K562 (cell line): ENCODE measurements at places on chromosomes 1 and 21. TPM values are rescaled to one million over a fixed set of nuclear protein-coding genes. Genes with fewer than 3 reads are reported as not detected.

DNA sequence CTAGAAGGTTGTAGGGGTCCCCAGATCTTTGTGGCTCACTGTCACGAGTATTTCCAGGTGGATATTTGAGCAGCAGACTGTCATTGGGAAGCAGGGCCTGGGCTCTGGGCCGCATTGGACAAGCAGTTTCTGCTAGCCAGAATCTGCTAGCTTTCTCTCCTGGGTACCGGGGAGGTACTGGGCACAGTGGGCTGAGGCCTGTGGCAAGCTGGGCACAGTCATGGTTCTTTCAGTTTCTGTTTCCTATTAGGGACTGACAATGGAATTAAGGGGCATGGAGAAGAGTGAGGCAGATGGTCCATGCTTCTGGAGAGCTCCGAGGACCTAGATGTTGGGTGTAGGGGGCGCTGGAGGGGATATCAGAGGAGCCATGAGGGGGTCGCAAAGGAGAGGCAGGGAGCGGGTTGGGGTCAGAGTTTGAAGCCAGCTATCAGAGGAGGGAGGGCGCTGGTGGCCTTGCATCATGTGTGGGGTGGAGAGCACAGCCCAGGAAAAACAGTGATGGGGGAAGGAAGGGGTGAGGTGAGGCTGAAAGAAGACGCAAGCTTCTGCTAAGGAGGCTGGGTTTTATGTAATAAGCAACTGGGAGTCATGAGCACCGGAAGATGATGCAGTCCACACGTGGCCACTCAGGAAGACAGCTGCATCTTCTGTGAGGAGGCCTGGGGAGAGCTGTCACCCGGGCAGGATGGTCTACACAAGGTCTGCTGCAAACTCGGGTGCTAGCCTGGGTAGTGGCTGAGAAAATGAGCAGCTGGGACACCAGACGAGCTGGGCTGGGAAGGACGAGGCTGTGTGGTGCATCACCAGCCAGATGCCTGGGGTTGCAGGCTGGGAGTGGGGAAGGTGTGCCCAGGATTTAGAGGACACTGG lies 72.7 kb downstream of the IER5 start:
- no peak overlapping the region for H3K27ac ChIP-seq
- DNase-seq: no peak
- H3K36me3 ChIP-seq: no peaks in the 10 kb centered on the region
- H3K27me3 ChIP-seq: no peaks in the 10 kb centered on the region
- H3K4me3 ChIP-seq: no peak overlapping the region

DNA sequence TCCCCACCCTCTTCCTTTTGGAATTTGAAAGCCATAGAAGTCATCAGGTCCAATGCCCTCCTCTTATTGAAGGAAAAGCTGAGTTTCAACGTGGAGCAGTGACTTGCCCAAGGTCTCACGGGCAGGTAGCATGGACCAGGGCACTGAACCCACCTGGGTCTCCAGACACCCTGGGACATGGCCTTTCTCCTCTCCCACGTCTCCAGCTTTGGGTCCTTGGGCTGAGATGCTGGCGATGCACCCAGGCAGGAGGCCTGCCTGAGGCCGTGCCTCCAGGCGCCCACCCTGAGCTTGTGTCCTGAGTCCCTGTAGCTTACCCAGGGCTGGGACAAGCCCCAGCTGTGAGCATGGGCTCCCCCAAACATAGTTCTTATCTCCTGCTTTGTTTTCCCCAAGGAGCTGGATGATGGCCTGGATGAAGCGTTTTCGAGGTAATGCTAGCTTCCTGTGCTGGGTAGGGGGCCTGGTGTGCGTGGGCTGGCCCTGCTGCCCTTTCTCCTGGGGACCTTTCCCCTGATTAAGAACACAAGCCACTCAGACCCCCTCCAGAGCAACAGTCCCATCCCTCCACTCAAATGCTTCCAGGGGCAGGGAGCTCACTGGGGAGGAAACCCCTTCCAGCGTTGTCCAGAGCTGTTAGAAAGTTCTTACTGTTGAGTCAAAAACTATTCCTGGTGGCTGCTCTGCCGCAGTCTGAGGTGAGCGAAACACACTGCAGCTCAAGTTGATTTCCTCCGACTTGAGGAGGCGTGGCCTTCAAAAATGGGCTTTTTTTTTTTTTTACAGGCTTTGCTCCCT lies 21.6 kb downstream of the LDLRAP1 start:
- H3K4me1 ChIP-seq: peaks cover 26% of the 10 kb centered on the region
- no peak overlapping the region for H3K27ac ChIP-seq
- H3K4me3 ChIP-seq: no peak overlapping the region

- H3K27me3 ChIP-seq: peaks cover 40% of the 10 kb centered on the region
- no peak for DNase-seq
- H3K36me3 ChIP-seq: no peaks in the 10 kb centered on the region
- no peaks in the 10 kb centered on the region for H3K4me1 ChIP-seq
Observed at GRCh38 chr1:22751124-22751531, 40.5 kb downstream of the EPHB2 start.

GABPB2 gene
- 6.1 and 7.1 TPM in 2 replicates for polyA plus RNA-seq

LCE1A gene
- not detected in 2 replicates for polyA plus RNA-seq

- H3K27me3 ChIP-seq: no peaks in the 10 kb centered on the region
- no peak for DNase-seq
- H3K4me1 ChIP-seq: no peaks in the 10 kb centered on the region
- no peaks in the 10 kb centered on the region for H3K36me3 ChIP-seq
- no peak overlapping the region for H3K4me3 ChIP-seq
- H3K27ac ChIP-seq: no peak overlapping the region
Observed at GRCh38 chr1:59833991-59834390, 19.2 kb downstream of the HOOK1 start.

APOBEC4 gene
- polyA plus RNA-seq: not detected in 2 replicates

- H3K4me1 ChIP-seq: peaks cover 16% of the 10 kb centered on the region
- no peak for DNase-seq
- H3K27ac ChIP-seq: no peak overlapping the region
- H3K4me3 ChIP-seq: no peak overlapping the region
- no peaks in the 10 kb centered on the region for H3K27me3 ChIP-seq
- H3K36me3 ChIP-seq: peaks cover 46% of the 10 kb centered on the region; the same call in 2 of the 3 replicates
Observed at GRCh38 chr1:32100359-32100758, 7.5 kb upstream of the KPNA6 start.

DNA sequence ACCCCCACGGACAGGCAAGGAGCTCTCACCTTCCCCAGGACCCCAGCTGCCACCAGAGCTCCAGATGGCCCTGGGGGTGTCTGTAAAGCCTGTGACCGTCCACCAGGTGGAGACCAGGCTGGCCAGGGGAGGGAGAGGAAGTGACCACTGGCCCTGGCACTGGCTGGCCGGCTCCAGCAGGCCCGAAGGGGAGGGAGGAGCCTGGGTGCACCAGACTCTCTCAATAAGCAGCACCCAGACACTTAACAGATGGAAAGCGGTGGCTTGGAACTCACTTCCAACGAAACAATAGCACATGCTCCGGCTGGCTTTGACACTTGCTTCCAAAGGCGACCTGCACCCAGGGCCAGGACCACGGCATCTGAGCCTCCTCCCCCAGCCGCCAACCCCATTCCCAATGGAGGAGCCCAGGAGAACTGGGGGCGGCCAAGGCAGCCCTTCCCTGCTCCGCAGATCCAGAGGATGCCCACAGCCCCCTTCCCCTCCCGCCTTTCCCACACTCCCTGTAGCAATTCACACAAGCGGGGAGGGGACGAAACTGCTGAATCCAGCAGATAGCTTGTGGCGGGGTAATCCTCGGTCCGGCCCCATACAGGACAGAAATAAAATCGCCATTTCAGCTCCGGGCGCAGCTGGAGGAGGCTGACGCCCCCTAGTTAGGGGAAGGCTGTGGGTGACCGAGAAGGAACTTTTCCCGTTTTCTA lies 742 bp upstream of the PDE9A start:
- DNase-seq: peak; percentile 60
- no peaks in the 10 kb centered on the region for H3K36me3 ChIP-seq
- no peak overlapping the region for H3K4me3 ChIP-seq
- peaks cover 14% of the 10 kb centered on the region for H3K4me1 ChIP-seq

- no peak overlapping the region for H3K27ac ChIP-seq
- no peaks in the 10 kb centered on the region for H3K36me3 ChIP-seq
- no peaks in the 10 kb centered on the region for H3K27me3 ChIP-seq
- DNase-seq: no peak
- H3K4me3 ChIP-seq: no peak overlapping the region
Observed at GRCh38 chr1:217674028-217674729, 43.0 kb downstream of the SPATA17 start.

- no peak for DNase-seq
- no peaks in the 10 kb centered on the region for H3K4me1 ChIP-seq
- H3K4me3 ChIP-seq: no peak overlapping the region
Observed at GRCh38 chr1:30635391-30635975, 87.9 kb downstream of the MATN1 start.

SYT14 gene
- polyA plus RNA-seq: 0.01 TPM in 1 of 2 replicates, not detected in the other

- no peak overlapping the region for H3K4me3 ChIP-seq
- no peaks in the 10 kb centered on the region for H3K27me3 ChIP-seq
- H3K36me3 ChIP-seq: peaks cover 66% of the 10 kb centered on the region
- H3K4me1 ChIP-seq: peaks cover 6% of the 10 kb centered on the region
- H3K27ac ChIP-seq: no peak overlapping the region
Observed at GRCh38 chr1:100457683-100458082, 80.3 kb upstream of the GPR88 start.

RCC1 gene
- 142 TPM in 2 replicates for polyA plus RNA-seq

DNA sequence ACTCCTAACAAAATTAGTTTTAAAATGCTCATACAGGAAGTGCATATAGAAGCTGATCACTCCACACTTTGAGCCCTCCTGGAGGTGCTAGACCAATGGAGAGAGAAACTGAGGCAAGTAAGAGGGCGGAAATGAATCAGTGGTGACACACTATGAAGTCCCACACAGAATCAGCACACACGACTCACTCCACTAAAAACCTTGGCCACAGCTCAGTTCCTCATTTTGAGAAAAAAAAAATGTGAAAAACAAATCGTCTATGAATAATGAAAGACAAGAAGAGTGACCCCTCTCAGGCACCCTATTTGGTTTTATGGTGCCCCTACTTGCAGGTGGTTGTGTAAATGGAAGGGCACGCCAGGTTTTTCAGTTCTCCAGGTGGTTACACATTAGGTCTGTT lies 675.1 kb upstream of the BRINP3 start:
- no peaks in the 10 kb centered on the region for H3K27me3 ChIP-seq
- H3K36me3 ChIP-seq: no peaks in the 10 kb centered on the region

RHOU gene
- polyA plus RNA-seq: not detected in 2 replicates

MRPL20 gene
- polyA plus RNA-seq: 420 and 491 TPM in 2 replicates

GON4L gene
- polyA plus RNA-seq: 32.1 and 33.0 TPM in 2 replicates

DNA sequence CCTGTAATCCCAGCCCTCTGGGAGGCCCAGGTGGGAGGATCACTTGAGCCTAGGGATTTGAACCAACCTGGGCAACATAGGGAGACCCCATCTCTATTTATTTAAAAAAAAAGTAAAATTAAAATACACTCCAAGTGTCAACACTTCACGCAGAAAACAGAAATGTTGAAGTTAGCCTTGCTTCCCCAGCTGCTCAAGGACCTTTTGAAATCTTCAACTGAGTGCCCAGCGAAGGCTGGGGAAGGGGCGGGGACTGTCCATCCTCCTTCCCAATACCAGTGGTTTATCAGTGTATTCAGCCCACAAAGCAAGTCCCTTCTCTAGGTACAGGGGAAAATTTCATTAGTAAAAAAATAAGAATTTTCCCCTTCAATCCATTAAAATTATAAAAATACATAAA lies 2.2 kb upstream of the DNAJC28 start:
- H3K36me3 ChIP-seq: no peaks in the 10 kb centered on the region
- DNase-seq: no peak
- H3K27me3 ChIP-seq: no peaks in the 10 kb centered on the region
- no peaks in the 10 kb centered on the region; the same call in 2 of the 3 replicates for H3K4me1 ChIP-seq

DNA sequence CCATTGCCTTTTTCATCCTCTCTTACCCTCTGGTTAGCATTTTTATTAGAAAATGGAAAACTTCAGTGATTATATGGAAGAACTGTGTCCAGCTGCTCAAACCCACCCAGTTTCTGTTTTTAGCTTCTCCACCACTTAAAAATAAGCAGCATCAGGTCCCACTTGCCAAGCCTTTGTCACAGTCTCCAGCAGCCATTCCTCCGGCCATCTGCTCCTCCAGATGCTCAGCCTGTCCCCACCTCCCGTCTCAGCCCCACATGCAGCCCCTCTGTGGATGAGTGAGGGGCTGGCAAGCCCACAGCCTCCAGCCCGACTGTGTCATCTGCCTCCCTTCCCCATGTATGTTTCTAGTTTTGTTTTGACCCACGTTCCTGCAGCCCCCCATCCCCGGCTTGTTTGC lies 289.7 kb downstream of the HHAT start:
- H3K27me3 ChIP-seq: peaks cover 25% of the 10 kb centered on the region
- H3K4me3 ChIP-seq: no peak overlapping the region
- no peaks in the 10 kb centered on the region for H3K4me1 ChIP-seq
- H3K27ac ChIP-seq: no peak overlapping the region

DNA sequence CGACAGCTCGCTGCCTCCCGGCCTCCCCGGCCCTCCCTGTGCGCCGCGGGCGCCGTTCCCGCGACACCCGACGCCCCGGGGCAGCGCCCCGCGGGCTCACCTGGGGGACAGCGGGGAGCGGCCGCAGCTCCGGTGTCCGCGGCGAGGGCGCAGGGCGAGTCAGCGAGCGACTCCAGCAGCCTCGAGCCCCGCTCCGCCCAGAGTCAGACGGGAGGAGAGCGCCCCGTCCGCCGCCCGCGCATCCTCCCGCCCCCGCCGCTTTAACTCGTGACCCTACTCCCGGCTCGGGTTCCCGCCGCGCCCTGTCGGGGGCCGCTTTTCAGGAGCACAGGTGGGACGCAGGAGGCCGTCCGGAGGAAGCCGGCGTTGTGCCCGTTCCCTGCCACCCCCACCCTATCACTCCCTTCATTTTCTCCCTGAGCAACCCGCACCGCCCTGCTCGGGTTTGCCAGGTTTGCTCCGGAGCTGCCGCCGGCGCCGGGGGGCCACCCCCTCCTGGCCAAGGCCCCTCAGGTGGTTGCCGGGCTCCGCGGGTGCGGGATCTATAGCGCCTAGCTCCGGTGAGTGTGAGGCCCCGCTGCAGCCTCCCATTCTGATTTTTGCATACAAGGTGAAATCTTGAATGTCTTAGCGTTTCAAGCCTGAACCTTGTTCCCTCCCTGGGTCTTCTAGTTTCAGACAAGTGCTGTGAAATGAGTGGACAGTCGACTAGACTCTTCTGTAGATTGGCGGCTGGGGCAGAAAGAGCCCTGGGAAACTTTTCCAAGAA lies at the start of gene MCOLN3:
TSS of gene MCOLN3 (minus strand) at position 205 of the 769 bp plus-strand sequence. CDS start 3,140 bp downstream, outside the sequence.
- peak; percentile 22 for DNase-seq
- H3K27ac ChIP-seq: no peak within 1 kb of the TSS
- peak within 1 kb of the TSS; percentile 15; the same call in 1 of the 2 replicates for H3K4me3 ChIP-seq
- no peaks in the 10 kb centered on the region for H3K36me3 ChIP-seq

DNA sequence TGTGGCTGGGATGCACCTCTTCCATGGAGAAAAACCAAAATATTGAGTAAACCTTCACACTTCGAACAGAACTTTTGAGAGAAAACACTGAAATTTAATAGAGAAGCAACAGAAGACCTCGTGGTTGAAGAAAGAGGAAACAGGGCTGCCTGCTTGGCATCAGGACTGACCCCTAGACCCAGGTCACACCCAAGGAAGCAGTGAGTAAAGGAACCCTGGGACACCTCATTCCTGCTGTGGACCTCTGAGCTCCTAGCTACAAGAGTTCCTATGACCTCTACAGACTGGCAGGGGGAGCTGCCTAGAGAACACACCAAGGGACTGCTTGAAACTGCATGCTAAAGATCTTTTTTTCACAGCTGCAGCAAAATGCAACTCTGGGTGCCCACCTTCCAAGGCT lies 67.8 kb downstream of the FASLG start:
- no peak for DNase-seq
- no peak overlapping the region for H3K4me3 ChIP-seq
- no peaks in the 10 kb centered on the region for H3K36me3 ChIP-seq
- no peak overlapping the region for H3K27ac ChIP-seq
- H3K27me3 ChIP-seq: no peaks in the 10 kb centered on the region

- 0 out of 3 replicates have a peak, but pooled peaks cover 3% of the 10 kb centered on the region for H3K27me3 ChIP-seq
- no peaks in the 10 kb centered on the region for H3K4me1 ChIP-seq
- H3K36me3 ChIP-seq: peaks cover 35% of the 10 kb centered on the region; the same call in 2 of the 3 replicates
- DNase-seq: no peak
- H3K27ac ChIP-seq: no peak overlapping the region
Observed at GRCh38 chr21:45264912-45265515, 22.7 kb downstream of the POFUT2 start.

REN gene
- polyA plus RNA-seq: 1.9 and 2.0 TPM in 2 replicates
